ENCODE measurements at places on chromosomes 1 and 21. TPM values are rescaled to one million over a fixed set of nuclear protein-coding genes. Genes with fewer than 3 reads are reported as not detected.
A peak's percentile ranks its signal among the peaks of the same experiment; 100 is the strongest.

GRCh38 chr1:13730751-13731482 lies 30.9 kb downstream of the PRDM2 start:
- DNase-seq: peak; percentile 23

DNA sequence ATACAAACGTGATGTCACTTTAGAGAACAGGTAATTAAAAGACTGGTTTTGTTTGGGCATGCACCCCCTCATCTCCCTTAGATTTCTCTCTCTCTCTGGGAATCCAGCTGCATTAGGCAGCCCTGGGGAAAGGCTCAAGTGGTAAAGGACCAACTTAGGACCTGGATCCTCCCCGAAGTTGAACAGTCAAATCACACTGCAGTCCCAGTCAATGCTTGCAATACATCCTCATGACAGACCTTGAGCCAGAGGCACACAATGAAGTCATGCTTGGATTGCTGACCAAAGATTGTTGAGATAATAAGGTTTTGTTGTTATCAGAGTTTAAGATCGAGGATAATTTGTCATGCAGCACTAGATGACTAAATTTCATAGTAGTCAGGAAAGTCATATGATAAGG lies 1285.8 kb upstream of the NCAM2 start:
- DNase-seq: no peak

DNA sequence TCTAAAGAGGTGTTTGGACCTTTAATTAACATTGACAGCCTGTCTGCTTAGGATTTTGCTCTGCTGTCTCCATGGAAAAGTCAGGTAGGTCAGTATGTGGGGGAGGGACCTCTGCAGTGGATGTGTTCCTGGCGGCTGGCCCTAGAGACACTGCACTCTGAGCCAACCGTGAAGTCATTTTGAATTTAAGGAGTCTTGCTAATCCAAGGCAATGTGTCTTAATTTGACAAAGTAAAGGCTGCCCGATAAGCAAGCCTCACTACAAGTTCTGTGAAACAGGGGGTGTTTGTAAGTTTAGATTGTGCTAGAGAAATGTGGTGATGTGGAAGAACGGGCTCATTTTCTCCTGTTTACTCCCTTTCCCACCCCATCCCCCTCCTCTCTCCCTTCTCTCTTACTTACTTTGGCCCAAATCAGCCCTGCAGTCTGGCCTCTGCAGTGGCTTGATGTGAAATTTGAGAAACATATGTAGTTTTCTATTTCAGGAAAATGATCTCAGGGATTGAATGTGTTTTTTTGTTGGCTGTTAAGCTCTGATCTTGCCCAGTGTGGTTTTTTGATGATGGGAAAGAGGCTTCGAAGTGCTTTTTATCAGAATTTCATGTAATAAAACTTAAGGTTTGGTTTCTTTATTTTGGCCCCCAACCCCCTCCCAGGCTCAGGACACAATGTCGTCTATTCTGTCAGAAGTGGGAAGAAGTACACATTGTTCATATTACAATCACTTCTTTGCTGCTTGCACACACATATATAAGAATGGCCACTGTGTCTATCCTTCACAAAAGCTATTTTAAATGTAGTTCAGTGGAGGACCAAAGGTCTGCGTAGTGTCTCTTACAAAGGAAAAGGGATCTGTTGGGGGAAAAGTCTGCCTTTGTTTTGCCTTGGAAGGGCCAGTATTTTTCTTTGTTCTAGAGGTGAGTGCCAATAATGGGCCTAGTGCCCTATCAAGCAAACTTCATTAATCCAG lies 96.6 kb downstream of the FGGY start:
- peak; percentile 68 for DNase-seq

DNA sequence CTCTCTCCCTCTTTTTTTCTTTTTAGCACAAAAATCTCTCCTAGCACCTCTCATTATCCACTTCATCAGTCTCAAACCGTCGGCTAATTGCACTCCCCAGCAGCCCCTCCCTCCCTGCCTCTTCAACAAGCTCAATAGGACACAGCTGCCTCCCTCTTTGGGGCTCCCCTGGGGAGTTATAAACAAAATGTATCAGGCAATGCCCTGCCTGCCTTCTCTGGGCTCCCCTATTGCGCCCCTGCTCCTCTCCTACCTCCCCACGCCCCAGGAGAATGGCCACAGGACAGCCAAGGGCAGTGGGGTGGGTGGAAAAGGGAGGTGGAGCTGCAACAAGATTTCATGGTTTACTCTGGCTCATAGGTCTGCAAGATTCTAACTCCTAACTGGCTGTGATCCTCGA lies 147.1 kb upstream of the GRIK3 start:
- DNase-seq: no peak

EIF4G3 gene
- 16.0 TPM for total RNA-seq
